ENCODE measurements at places on chromosomes 5 and 9.

- no peak for DNase-seq
These were observed 29.9 kb downstream of the DPYSL3 start for GRCh38 chr5:147479949-147480348.

- no peak for DNase-seq
These were observed 41.3 kb downstream of the ITK start for GRCh38 chr5:157221959-157222358.

- no peak for DNase-seq
These were observed 1.6 kb downstream of the GTF3C4 start for GRCh38 chr9:132671620-132672412.

DNA sequence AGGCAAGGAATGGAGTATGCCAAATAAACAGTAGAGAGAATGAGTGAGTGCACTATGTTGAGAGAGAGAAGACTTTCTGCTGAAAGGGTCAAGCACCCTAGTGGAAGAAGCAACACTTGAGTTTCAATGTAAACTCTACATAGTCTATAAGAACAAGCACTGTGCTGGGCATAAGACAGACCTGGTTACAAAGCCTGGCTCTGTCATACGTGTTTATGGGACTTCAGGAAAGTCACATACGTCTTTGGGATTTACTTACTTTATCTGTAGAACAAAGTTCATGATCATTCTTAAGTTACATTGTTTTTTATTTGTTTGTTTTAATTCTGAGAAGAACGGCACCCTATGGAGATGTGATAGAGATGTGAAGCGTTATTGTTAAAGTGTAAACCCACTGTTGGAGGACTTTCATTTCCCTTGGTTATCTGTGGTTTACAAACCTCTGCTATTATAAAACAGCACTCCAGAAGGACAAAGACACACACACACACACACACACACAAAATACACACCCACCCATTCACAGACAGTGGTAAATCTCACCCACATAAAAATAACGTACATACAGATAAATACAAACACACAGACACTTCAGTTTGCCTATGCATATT is 70.7 kb upstream of the TRIM32 start:
- no peak for DNase-seq

DNA sequence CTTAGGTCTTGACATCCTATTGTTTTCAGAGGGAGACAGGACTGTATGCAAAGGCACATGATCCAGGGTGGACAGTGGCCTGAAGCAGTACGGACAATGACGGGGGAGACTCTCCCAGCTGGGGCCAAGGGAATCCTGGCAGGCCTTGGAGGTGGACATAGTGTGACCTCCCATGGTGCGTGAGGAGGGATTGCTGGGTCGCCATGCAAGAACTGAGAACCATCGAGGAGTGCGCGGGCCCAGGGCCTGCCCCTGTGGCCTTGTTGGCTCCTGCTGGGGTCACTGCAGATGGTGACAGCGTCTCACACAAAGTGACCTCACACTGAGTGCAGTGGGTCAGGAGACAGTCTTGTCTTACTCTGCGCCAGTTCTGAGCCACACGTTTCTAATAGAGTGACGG is 192.4 kb downstream of the GADD45G start:
- DNase-seq, result no peak

GRCh38 chr9:128203707-128204551 is 750 bp downstream of the DNM1 start:
- no peak for DNase-seq

DNA sequence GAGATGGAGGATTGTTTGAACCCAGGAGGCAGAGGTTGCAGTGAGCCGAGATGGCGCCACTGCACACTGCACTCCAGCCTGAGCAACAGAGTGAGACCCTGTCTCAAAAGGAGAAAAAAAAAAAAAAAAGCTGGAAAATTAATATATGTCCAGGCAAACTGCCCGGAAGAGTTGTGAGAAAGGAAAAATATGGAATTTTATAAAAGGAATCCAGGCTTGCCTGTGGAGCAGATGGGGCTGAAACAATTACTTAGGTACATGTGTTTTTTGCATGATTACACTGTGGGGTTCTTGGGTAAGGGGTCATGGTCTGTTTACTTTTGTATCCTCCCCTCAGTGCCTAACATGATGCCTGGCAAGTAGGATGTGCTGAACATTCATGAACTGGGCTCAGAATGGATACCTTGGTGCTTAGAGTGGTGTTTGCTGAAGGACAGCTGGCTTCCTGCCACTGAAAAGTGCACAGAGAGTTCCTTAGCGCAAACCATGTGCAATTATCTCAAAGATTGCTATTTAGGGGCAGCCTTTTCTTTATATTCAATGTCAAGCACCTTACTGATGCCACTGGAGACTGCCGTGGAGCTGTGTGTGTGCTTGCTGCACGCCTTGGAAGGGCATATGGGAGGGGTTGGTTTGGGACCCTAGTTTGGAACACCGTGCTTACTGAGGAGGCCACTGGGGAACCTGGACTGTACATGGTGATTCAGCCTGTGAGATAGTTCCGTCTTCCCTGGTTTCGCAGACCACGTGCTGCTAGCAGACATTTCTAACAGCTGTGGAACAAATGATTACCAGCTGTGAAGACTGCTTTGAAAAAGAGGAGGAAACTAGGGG is 78.4 kb downstream of the MAP1B start:
- DNase-seq, result no peak

DNA sequence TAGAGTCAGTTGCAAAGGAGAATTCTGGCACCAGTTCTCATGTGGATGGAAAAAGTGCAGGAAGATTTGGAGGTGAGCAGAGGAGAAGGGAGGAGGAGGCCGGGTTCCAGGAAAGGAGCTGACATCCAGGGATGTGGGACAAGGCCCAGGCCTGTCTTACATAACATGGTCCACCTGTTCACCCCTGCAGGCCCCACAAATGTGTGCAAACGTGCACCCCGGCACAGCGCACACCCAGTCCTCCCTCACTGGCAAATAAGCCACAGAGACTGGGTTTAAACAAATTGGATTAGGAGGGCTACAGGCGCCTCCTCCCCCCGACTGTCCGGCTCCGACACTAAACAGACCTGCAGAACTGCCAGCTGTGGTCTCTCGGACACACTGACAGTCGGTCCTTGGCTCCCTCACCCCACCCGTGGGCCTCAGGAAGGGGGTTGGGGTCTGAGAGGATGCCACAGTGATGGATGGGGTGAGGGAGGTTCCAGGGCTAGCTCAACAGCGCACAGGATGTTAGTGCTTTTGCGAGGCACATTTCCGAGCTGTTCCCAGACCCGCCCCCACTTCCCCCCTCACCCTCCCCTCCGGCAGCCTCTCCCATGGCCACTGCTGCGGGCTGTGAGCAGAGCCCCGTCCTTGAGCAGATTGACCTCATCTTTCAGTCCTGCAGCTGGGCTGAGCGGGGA is 43.4 kb upstream of the IL17B start:
- no peak for DNase-seq

DNA sequence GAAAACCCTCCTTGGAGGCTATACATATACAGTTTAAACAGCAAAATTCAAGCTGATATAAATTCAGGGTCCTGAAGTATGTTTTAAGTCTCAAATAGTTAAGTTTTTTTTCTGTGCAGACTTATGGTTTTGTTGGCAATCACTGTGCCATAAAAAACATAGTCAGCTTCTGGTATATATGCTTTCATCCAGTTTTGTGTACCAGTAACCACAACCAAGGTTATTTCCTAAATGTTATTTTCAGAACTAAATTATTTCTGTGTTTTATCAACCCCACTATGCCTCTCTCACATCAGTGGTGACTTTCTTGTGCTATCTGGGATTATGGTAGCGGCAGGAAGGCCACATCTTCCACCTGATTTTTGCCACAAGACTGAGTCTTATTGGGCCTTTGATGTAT is 107.7 kb upstream of the SMARCA2 start:
- no peak for DNase-seq

DNA sequence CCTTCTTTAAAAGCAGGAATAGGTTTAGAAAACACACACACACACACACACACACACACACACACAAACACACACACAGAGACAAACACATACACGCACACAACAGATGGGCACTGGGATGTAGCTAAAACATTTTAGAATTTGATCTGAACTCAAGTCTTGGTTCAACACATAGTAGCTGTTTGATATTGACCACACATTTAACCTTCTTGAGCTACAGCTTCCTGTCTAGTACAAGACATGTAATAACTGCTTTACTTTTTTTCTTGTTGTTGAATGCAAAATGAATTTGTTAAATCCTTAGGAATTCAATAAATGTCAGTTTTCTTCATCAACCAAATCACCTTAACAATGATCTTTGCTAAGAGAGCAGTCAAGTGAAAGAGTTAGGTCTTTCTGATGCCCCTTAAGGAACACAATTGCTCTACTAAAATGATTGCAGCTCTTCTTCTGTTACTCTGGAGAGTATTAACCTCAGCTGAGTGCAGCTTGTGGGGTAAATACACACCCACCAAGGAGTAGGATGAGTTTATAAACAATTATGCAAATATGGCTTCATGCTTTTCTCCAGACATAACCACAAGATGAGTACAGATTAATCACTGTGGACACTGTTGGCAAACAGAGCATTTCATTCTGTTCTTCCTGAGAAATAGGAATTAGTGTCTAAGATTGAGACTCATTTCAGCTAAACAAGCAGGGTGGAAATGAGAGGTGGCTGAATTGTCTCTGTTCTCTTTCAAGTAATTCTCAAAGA is 302.9 kb upstream of the PAPPA start:
- no peak for DNase-seq

DNA sequence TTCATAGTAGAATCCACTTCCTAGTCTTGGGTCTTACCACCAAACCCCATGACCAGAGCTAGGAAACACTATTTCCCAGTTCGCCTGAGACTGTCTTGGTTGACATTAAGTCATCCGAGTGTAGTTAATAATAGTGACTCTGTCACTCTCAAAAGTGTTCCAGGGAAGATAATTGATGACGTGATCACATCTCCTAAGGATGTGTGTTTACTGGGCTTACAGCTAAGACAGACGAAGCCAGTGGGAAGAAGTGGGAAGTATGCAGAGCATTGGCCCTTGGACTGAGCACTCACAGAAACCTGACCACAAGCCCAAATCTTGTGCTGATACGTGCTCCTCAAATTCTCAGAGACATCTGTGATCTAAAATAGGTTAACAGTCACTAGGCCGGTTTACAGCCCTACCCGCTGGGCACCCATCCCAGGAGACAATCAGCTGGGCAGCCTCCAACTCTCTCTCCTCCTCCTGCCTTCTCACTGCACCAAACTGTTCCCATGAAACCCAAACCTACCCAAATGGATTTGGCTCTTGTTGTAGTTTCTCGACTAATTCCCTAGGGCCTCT is 316.6 kb downstream of the TLE1 start:
- no peak for DNase-seq

- no peak for DNase-seq
These were observed 216.1 kb downstream of the MAST4 start for GRCh38 chr5:66812291-66812690.

DNA sequence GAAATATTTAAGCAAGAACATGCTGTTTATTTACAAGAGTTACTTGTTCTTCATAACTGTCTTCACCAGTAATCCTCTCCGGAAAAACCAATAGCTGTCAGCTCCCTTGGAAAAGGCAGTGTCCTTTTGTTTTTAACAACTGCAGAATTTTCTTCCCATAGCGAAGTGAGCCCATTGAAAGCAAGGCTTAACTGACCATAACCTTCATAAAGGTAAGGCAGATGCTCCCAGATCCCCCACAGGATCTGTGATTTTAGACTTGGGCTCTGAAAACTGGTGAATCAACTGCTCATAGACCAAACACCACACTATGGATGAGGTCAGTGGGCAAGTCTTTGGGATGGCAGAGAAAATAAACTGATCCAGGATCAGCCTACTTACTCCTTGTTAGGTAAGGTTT is 155.0 kb downstream of the GLIS3 start:
- no peak for DNase-seq

GRCh38 chr5:59813761-59814536 is 79.6 kb downstream of the PDE4D start:
- DNase-seq, result no peak
